Smooth muscle cell of trachea (primary cell): ENCODE measurements at places on chromosomes 12 and 14. TPM values are rescaled to one million over a fixed set of nuclear protein-coding genes. Genes with fewer than 3 reads are reported as not detected.

Gene OR6C65
- not detected in 2 replicates for total RNA-seq

Gene ANKS1B
- 0.66 and 0.87 TPM in 2 replicates for total RNA-seq

Gene PPP4R4
- total RNA-seq = 0.44 and 2.8 TPM in 2 replicates

Gene NFATC4
- total RNA-seq = 108 and 149 TPM in 2 replicates

Gene NELL2
- total RNA-seq = not detected in 2 replicates
